ENCODE measurements at places on chromosomes 7 and 10.

DNA sequence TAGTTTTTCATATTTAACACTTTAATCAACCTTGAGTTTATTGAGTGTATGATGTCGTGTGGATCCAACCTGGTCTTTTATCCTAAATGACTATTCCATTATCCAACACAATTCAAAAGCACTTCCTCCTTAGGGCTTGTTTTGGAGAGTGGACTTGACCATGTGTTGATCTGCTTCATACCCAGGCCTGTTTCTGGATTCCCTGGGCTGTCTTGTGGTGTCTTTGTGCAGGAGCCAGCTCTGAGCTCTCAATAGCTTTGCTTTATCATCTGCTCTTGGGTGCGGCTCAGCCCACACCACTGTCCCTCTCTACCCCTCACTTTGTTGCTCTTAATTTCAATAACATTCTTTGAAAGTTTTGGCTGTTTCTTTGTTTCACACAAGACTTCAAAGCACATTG lies 70.9 kb upstream of the CHST15 start:
- DNase-seq = no peak

DNA sequence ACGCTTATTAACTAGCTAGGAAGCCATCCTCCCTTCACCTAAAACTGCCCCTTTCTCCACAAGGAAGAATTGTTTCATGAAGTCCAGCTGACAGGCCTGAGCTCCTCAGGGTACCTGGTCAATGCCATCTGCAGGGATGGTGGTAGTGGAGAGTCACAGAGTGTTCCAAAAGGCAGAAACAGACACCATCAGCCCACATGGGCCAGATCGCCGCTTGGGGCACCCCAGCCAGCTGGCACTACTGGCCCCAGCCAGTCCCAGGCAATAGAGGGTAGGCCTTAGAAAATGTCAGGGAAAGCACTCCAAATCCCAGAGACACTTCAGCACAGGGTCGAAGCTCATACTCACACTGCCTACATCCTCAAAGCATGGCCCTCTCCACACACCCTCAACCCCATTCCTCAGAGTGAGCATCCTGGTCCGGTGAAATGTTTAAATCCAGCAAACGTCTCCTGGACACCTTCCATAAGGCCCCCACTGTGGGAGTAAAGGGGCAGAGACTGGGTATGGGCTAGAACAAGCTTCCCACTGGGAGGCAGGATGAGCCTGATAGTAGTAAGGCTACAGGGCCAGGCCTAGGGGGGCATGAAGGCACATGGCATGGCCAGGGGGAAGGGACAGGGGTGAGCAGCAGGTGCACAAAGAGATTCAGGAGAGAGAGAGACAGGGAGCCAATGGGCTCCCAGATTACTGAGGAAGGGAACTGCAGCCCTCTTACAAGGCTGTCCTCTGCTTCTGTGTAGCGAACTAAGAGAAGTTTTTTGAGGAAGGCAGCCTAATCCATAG lies 1.9 kb downstream of the LRRC20 start:
- no peak for DNase-seq

DNA sequence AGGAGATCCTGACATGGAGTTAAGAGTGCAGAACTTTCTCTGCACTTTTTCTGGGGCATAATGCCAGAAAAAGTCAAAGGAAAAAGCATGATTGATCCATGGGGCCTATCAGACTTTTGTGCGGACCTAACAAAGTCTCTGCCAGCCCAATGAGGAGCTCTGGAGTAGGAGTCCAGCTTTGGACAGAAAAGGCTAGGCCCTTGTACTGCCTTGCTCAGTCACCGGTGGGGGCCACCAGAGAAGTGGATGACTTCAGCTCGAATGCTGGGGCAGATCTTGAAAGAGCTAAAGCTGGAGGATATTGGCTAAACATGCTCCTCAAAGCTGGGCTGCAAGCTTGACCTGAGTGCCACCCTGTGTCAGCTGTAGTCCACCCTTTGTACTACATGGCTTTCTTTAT lies 2.8 kb upstream of the ZC3HAV1 start:
- DNase-seq = no peak

GRCh38 chr7:120819861-120820260 lies 38.1 kb downstream of the TSPAN12 start:
- DNase-seq = no peak

GRCh38 chr7:35012160-35012559 lies 25.1 kb downstream of the DPY19L1 start:
- DNase-seq = no peak

DNA sequence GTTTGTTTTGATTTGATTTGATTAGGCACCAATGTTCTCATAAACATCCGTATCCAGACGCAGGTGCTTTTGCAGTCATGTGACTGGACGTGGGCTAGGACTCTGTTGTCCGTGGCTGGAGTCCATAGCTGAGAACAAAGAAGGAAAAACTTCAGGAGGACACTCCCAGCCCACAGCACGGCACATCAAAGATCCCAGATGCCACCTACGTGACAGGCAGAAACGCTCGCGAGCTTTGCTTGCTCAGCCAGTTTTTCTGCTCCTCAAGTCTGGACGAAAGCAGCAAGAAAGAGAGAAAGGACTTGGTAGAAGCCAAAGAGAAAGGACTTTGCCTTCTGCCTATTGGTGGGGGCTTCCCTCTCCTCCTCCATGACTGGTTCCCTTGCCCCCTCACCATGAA lies 6.9 kb upstream of the ZKSCAN1 start:
- no peak for DNase-seq

DNA sequence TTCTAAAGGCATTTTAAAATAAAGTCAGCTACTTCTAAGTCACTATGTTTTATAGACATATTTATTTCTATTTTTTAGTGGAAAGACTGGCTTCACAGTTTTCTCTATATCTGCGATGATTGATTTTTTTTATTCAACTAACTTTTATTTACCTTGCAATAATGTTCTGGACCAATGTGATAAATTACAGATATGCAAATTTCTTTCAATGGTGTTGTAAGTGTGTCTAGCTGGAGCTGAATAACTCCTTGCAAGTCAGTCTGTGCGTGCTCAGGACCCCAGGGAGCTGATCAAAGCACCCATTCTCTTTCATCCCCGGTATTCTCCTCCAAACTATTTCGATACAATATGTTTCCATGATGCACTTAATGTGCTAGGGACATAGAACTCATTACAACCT lies 9.7 kb downstream of the PTF1A start:
- no peak for DNase-seq

GRCh38 chr7:99840136-99840869 lies 12.5 kb downstream of the CYP3A43 start:
- DNase-seq = no peak

GRCh38 chr7:101058355-101058754 lies 26.9 kb upstream of the TRIM56 start:
- DNase-seq = no peak

DNA sequence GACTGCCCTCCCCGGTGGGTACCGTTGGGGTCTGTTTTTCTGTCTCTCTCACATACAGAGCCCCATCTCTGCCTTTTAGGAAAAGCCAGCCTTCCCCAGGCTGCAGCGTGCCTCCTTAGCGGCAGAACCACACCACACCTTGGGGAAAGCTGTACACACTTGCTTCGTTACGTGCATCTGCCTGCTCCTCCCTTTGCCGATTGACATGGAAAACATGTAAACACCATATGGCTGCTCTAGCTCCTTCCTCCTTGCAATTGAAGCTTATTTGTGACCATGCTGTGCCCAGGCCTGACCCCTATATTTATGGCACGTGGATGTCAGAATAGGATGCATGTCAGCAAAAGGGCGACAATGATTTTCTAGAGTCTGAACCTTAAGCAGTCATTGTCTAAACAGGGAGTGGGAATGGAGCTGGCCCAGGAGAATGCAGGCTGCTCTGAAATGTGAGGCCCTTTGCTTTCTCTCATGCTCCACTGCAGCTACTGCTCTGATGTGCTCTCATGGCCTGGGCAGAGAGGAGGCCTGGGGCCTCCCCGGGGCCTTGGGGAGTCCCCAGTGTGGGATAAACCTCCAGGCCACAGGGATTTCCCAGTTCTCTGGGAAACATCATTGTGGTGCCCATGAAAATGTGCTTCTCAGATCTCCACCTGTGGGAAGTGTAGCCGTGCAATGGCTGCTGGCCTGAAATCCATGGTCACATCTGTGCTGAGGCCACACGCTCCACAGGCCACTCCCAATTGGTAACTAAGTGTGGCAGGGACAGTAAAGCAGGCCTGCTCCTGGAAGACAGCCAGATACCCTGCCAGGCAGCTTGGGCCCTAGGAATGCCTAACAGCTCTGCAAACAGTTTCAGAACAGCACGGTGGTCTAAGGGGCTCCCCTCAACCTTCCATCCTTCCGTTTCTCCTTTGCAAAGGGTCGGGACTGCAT lies 18.6 kb downstream of the PDE6C start:
- no peak for DNase-seq

GRCh38 chr7:96995406-96996110 lies 9.8 kb upstream of the DLX6 start:
- no peak for DNase-seq

DNA sequence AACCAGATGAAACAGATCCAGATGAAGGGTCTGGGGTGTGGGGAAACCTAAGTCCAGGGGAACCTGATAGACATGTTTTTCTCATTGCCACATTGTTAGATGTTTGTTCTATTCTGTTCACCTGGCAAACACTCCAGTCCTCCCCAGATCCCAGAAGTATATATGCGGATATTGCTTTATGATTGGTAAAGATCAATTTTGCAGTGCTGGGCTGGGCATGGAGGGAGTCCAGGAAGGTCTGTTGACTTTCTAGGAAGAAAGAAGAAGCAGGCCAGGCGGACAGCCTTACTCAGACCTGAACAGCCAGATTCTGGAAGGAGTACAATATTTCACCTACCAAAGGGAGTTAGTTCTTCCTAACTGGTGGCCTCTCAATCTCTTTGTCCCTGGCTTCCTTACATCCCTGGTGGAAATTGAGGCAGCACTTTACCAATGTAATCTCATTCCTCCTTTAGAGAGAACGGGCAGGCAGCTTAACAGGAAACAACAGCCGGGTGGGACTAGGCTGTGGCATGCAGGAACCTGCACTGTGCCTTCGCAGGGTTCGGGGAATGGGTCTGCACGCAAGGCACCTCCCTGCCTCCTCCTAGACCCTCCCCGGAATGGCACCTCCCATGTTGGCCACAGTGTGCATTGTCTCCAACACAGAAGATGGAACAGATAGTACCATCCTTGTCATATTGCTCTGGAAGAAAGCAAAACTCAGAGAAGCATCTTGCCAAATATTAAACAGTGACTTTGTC lies 930 bp downstream of the GIMAP6 start:
- DNase-seq = no peak

- DNase-seq = no peak
Measured at GRCh38 chr10:77554996-77555397, 82.6 kb downstream of the KCNMA1 start.

- no peak for DNase-seq
Measured at GRCh38 chr10:6300106-6300783, 97.5 kb downstream of the PFKFB3 start.

Data from NCI-H1417 treated with DMSO at 0.1 percent for 48 hours (cell line).